ENCODE measurements at places on chromosomes 2 and 18. TPM values are rescaled to one million over a fixed set of nuclear protein-coding genes. Genes with fewer than 3 reads are reported as not detected.

DSG2 gene
- total RNA-seq: 37.1 TPM

LRP2 gene
- not detected for total RNA-seq

MBOAT2 gene
- total RNA-seq: 13.2 TPM

MARCO gene
- 15.0 TPM for total RNA-seq

CCDC148 gene
- total RNA-seq: 1.0 TPM

REG1B gene
- not detected for total RNA-seq

MRO gene
- total RNA-seq: 5.3 TPM

PIKFYVE gene
- 13.2 TPM for total RNA-seq

CNTNAP5 gene
- total RNA-seq: not detected

RTP5 gene
- not detected for total RNA-seq

C2orf78 gene
- not detected for total RNA-seq

NOL4 gene
- not detected for total RNA-seq

NT5C1B gene
- total RNA-seq: not detected

SPHKAP gene
- 113 TPM for total RNA-seq

TTN gene
- 3,113 TPM for total RNA-seq

LRATD1 gene
- total RNA-seq: 3.0 TPM

SNRPD1 gene
- total RNA-seq: 24.7 TPM

TUBA3D gene
- 113 TPM for total RNA-seq

SMYD1 gene
- total RNA-seq: 468 TPM

ANKAR gene
- 8.1 TPM for total RNA-seq

SERPINB13 gene
- not detected for total RNA-seq

UGT1A4 gene
- not detected for total RNA-seq

FBXO41 gene
- total RNA-seq: 0.51 TPM

SP140 gene
- 0.56 TPM for total RNA-seq

UGT1A8 gene
- total RNA-seq: not detected

LANCL1 gene
- 50.3 TPM for total RNA-seq

CTAGE1 gene
- total RNA-seq: not detected

SERPINB8 gene
- 1.6 TPM for total RNA-seq

SPP2 gene
- total RNA-seq: not detected

TFCP2L1 gene
- total RNA-seq: 0.19 TPM

LHCGR gene
- total RNA-seq: not detected

NEU2 gene
- total RNA-seq: not detected

ANKRD62 gene
- total RNA-seq: not detected

CRYBA2 gene
- total RNA-seq: not detected

SLC5A7 gene
- 0.19 TPM for total RNA-seq

GTF2A1L gene
- not detected for total RNA-seq
